T follicular helper cell (primary cell): ENCODE measurements at places on chromosomes 5 and 9.

DNA sequence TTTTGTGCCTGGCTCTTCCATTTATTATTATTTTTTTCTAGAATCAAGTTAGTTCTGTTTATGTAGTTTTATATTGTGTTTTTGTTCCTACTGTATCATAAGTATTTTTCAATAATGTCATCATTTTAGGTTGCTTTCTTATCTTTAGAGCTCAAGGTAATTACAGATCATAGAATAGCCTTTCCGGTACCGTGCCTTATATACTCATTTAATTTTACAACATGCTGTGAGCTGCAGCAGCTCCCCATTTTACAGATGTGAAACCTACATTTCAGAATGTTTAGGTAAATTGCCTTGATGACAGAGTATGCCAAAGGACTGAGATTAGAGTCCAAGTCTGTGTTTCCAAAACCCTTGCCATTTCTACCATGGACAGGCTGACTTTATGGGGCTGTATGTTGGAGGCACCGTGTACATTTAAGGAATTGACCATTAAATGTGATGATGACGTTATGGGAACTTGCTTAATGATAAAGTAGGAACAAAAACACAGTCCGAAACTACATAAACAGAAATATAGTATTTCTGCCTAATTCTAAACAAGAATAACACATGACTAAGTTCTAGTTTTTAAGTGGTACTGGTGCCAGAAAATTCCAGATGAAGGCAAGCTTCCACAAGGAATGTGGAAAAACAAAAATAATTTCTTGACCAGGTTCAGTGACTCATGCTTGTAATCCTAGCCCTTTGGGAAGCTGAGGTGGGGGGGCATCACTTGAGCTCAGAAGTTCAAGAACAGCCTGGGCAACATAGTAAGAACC is 97.7 kb downstream of the IQGAP2 start:
- no peak for DNase-seq

DNA sequence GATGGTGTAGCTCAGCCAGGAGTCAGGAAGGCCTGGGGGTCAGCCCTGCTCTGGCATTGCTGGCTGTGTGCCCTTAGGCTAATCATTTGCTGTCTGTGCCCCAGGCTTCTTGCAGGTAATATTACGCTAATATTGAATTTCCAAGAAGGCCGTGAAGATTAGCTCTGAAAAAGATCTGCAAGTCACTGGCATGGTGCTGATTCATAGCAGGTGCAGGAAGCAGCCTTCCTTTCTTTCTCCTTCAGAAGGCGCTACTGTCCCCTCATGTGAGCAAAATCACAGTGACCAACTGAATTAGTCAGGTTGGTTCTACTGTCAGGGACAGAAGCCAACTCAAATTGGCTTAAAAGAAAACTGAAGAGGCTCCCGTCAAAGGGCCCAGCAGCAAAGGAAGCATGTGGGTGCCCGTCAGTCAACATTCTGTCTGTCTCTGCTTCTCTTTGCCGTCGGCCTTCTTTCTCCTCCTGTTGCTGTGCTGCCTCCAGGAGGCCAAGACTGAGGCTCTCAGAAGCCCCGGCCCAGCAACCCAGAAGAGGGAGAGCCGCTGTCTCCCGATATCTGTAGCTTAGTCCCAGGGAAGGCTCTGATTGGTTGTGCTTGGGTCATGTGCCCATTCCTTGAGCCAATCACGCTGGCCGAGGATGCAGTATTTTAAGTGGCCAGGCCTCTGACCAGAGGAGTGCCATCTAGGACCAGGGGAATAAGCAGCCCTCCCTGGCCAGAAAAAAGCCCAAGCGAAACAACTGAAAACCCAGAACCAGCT is 67.8 kb upstream of the NEURL1B start:
- DNase-seq, result no peak

GRCh38 chr9:120363697-120364096 is 216.3 kb downstream of the CDK5RAP2 start:
- no peak for DNase-seq

DNA sequence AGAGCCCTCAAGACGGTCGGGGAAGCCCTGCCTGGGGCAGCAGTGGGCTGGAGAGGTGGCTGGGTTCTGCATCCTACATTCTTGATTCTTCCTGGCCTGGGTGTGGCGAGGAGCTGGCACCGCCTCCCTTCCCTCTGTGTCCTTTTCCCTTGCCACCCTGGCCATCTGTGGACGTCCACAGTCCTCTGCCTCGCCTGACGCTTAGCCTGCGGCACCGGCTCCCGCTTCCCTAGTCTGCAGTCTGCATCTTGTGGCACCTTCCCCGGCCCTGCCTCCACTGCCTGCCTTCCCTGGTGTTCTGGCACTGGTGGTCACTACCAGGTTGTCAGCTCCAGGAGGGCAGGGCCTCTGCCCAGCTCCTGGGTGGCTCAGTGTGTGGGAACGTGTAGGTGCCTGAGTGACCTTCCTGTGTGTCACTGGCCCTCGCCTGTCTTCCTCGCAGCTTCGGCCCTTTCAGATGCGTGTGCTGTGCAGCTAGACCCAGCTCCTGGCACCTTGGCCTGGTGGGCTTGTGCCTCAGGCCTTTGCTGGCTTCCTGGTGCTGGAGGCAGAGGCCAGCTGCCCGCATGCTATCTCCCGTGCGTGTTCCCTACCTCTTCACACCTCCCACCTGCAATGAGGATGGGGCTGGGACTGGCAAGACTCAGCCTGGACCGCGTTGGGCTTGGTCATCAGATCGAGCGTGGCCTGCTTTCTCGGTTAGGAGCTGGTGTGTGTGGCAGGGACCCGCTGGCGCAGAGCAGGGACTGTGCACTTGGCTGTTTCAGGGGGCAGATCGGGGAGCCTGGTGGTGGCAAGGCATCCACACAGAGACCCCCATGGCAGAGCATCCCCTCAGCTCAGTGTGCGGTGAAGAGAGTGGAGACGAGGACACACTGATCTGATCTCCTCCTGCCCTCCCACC is 20.9 kb downstream of the TRAF2 start:
- no peak for DNase-seq

GRCh38 chr5:29790281-29790680 is 1403.2 kb upstream of the CDH6 start:
- DNase-seq, result no peak

DNA sequence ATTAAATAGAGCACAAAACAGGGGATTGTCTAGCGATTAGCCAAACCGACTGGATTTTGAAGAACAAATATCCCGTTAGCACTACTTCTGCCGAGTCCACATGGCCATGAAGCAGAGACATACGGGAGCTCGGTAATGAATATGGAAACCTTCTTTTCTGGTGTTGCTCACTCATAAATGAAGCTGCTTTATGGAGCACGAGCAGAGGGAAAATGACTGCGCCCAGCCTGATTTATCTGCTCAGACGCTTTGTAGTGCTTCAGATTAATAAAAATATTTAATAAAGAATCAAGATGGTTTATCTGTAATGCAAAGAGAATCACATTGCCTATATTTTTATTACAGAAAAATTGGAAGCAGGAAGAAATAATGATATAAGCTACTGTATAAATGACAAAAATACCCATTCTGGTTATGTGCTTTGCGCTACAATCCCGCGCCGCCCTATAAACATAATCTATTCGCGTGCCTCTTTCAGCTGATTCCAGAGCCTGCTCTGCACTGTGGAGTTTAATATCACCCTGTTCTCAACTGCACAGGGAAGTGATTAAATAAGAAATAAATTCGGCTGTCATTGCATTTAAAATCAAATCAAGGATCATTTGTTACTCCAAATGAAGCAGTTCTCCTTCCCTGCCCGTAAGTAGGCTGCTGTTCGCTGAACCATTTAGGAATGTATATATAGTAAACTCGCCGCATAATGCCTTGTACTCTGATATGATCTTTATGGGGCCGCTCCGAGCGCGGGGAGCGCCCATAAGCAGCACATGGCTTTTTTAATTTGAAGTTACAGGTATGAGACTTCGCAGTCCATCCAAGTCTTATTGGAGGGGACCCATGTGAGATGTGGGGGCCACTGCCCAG is 22.3 kb upstream of the UBAC1 start:
- no peak for DNase-seq

DNA sequence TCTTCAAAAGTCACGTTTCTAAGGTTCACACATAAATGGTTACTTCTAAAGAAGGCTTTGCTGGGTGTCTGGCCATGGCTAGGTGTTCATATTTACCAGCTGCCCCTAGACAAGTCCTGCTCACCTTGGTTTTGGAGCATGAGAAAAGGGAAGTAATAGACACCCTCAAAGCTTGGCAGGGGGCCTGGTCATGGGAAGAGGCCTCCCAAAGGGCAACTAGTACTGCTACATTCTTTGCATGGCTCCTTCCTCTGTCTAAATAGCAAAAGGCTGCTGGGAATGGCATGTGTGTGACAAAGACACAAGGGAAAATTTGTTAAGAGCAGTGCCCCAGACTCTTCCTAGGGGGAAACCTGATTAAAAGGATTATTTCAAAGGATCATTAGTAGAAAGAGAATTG is 93.4 kb downstream of the NRG2 start:
- no peak for DNase-seq

- no peak for DNase-seq
Observed at GRCh38 chr5:37532976-37533740, 154.0 kb downstream of the WDR70 start.

- no peak for DNase-seq
Observed at GRCh38 chr5:1860949-1861348, 21.8 kb downstream of the IRX4 start.

DNA sequence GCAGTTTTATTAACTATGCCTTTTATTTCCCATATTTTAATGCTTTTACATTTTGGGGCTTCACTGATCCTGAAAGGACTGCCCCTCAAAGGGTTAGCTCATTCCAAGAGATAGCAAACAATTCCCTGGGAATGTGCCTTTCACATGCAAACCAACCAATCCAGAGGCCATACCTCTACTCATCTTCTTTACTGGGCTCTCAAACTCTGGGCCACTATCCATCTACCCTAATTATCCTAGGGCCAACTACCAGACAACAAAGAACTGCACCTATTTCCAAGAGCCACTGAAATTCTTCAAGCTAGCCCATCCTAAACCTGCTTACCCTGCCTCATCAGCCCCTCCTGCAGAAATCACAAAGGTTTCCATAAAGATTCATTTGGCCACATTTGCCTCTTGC is 364.7 kb downstream of the CDH12 start:
- DNase-seq, result no peak

DNA sequence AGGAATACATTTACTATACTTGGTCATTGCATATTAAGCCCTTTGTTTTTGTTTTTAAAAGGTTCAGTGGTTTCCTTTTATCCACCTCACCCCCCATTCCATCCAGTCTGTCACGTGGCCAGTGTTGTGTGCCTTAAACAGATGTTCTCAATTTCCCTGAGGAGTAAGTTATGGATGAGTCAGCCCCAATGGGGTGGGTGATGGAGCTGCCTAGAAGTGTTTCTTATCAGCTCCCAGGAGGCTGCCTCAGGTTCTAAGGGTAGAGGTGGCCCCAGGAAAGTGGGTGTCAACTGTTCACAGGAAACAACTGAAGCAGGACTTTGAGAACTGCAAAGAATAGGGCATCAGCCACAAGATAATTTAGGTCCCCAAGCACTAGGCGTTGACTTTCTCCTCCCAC is 41.1 kb downstream of the ACTBL2 start:
- no peak for DNase-seq

DNA sequence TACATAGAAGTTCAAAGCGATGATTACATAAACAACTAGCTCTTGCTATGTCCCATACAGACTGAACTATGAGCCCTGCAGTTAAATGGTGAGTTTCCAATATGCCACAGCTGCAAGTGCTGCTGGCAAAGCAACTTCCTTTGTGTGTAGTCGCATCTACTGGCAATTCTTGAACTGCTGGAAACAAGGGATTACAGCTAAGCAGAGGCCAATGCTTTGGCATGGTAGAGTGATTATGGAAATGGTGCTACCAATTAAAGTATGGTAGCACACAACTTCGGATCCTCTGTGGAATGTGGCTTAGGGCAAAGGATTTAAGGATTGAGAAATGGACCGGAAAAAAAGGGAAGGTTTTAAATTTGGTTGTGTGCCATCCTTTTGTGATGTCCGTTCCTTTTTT is 856.6 kb downstream of the MAT2B start:
- no peak for DNase-seq

- DNase-seq, result no peak
Observed at GRCh38 chr5:150124111-150124557, 31.5 kb downstream of the PDGFRB start.

- DNase-seq, result no peak
Observed at GRCh38 chr9:80881940-80882339, 807.4 kb downstream of the TLE1 start.

DNA sequence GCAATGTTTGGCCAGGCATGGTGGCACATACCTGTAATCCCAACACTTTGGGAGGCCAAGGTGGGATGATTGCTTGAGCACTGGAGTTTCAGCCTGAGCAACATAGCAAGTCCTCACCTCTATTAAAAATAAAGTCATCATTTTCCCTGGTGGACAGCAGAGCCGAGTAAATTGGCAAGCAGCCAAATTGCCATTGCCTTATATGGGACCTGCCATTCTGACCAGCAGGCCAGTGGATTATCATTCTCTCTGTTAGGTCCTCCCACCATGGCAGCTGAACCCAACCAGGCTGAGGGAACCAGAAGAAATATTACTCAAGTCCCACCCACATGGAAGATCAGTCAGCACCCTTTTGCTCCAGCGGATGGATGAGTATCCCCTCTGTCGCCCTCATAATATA is 1829.9 kb downstream of the EFNA5 start:
- no peak for DNase-seq

DNA sequence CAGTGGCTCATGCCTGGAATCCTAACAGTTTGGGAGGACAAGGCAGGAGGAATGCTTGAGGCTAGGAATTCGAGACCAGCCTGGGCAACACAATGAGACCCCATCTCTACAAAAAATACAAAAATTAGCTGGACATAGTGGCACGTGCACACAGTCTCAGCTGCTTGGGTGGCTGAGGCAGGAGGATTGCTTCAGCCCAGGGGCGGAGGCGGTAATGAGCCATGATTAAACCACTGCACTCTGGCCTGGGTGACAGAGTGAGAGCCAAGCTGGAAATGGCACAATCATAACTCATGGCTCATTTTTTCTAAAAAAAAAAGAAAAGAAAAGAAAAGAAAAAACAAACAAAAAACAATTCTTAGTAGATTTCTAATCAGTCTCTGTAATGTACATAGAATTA is 446.2 kb downstream of the ELAVL2 start:
- no peak for DNase-seq

DNA sequence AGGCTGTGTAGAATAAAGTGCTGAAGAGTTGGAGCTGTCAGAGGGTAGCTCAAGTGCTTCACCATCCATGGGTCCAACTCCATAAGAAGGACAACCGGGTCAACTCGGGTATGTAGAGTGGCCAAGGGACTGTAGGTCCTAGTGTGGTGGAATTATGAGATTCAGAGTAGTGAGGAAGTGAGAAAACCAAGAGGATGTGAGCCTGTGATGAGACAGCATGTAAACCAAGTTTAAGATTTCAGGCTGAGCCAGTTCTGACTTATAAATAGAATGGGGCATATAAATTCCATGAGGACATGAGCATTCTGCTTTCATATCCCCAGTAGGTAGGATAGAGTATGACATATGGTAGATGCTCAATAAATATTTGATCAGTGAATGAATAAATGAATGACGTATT is 96.3 kb downstream of the CFAP95 start:
- no peak for DNase-seq
